H7 (cell line): ENCODE measurements at places on chromosomes 2 and 18.

DNA sequence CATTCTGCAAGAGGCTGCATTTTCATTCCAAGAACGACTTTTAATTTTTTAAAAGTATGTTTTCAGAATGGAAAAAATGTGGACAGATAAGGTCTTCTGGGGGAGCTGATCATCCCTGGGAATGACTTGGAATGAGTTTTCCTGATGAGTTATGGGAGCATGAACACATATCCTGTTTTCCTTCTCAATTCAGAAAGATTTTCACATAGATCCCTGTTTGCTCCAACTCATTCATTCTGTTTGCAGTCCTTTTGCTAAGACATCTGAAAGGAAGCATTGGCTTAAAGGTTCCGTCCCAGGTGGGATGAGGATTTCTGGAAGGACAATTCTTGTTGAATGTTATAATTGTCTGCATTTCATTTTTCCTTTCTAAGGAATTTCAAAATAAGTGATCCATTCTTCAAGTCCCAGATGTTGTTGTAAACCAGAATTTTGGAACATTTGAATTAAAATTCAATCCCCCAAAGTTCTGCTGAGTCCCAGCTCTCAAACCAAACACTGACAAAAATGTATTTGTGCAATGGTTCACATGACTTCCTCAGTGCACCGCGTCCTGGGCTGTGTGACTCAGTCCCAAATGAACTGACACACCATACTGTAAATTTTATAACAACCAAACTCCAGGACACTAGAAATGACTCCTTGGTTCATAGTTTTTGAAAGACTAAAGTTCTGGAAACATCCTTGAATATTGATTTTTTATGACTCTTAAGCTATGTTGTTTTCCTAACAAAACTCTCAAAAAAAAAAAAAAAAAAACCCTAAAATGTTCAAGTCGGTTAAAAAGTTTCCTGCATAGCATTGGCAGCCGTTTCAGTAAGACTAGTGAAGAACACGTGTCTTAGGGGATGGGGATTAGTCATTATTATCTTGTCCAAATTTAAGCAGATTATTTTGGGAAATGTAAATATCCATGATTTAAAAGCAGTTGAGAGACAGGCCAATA, 281.8 kb upstream of the TCF4 start:
- DNase-seq: no peak

DNA sequence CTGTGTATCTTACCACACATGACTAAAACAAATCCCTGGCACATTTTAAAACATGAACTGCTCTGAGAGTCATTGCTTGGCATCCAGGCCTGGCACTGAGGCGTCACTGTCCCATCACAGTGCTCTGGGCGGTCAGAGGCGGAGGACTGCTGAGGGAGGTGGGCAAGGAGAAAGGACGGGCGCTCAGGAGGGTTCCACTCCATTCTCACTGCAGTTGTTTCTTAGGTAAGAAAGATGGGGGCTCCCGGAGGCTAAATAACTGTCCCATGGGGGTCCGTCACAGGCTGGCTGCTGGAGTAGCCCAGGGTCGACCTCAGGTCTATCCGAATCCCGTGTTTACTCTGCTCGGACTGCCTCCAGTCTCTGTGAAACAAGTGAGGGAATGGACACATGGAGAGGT, 117.5 kb downstream of the FAM168B start:
- DNase-seq: no peak

GRCh38 chr18:57088883-57089282, 58.0 kb upstream of the BOD1L2 start:
- DNase-seq: no peak

GRCh38 chr2:7719876-7720275, 802.7 kb downstream of the RNF144A start:
- no peak for DNase-seq

DNA sequence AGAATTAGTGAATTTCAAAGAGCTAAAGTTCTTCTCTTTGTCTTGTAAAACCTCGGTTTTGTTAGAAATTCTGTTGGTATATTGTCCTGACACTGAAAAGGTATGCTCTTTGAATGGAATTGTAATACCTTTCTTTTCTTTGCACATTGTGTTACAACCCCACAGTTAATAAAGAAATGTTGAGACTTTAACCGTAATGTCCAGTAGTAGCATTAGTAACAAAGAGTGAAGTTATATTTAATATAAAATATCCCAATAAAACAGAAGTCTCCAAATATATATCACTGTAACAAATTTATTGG, 69.8 kb downstream of the EHBP1 start:
- no peak for DNase-seq

DNA sequence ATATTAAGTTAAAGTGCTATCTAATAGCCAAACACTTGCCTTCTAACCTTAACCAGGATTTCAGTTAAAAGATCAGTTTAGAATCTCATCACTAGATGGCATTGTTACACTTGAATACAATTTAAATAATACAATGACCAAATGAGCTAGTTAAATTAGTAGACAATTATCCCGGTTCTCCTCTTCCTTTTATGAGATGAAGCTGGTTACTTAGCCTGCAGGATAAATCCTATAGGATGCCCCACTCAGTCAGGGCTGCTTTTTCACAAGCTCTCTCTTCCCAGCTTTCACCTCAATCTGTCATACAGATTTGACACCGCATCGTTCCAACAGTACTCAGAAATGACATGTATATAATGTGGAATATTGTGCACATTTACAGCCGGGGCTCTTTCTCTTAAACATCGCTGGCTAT, 678.8 kb downstream of the KCNJ3 start:
- DNase-seq: no peak

DNA sequence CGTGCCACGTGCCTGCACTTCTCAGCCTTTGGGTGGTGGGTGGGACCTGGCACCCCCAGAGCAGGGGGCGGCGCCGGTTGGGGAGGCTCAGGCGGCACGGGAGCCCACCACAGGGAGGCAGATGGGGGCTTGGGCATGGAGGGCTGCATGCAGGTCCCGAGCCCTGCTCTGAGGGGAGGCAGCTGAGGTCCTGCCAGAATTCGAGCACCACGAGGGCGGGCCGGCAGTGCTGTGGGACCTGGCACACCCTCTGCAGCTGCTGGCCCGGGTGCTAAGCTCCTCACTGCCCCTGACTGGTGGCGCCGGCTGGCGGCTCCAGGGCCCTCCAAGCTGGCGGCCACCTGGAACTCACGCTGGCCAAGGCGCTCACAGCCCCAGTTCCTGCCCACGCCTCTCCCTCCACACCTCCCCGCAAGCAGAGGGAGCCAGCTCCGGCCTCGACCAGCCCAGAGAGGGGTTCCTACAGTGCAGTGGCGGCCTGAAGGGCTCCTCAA, 1176.8 kb upstream of the GYPC start:
- DNase-seq: no peak

- DNase-seq: no peak
Observed at GRCh38 chr2:11757101-11757500, 10.7 kb downstream of the LPIN1 start.

DNA sequence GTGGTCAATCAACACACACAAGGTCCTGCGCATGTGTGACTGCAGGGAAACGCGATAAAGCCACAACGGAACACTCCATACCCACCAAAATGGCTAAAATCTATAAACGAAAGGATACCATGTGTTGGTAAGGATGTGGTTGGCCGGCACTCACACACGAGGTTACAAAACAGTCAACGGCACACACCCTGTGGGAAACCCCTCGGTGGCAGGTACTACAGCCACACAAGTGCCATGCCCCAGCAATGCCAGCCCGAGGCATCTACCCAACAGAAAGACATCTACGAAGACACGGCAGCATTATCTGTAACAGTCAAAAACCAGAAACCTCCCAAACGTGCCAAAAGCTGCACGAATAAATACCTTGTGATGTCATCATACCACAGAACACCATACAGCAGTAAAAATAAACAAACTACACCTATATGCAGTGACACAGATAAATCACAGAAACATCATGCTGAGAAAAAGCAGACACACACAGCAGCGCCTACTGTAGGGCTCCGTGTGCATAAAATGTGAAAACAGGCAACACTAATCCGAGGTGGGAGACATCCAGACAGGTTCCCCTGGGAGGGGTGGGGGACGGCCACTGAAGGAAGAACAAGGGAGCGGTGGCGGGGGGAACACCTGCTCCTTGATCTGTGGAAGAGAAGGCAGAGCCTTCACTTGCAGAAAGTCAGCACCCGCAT, 36.7 kb downstream of the HDAC4 start:
- peak; percentile 39 for DNase-seq

GRCh38 chr2:181268174-181268867, 188.9 kb upstream of the ITGA4 start:
- DNase-seq: no peak

DNA sequence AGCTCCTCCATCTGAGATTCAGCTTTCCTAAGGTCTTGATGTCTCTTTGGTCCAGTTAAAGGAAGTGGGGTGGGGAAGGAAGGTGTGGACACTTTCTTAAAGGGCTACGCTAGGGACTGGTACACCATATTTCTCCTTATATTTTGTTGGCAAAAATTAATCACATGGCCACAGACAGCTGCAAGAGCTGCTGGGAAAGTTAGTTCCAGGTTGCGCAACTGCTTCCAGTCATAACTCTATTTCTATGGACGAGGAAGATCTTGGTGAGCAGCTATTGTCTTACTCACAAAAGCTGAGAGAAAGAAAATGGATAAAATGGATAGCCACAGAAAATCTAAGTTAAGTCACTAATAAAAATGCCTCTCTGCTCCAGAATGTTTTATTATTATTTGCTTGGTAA, 60.7 kb upstream of the PPM1B start:
- DNase-seq: no peak

- no peak for DNase-seq
Observed at GRCh38 chr2:129754831-129755230, 224.6 kb upstream of the RAB6C start.

- DNase-seq: no peak
Observed at GRCh38 chr2:68863996-68864395, 7.2 kb downstream of the BMP10 start.

DNA sequence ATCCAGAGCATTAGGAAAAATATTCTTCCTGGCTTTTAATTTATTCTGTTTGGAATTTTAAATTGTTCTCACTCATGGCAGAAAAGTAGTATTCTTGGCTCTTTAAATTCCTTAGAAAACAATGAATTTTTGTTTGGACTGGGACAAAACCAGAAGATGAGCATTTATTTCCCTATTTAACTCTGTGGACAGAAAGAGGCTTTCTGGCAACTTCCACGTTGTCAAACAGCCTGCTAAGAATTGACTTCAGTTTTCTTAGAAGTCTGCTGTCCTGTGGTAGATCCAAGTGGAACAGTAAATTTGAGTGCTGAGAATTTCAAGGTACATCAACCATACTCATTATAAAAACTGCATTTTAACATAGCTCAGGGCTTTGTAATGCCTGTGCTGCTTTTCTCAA, 83.8 kb downstream of the MGAT5 start:
- no peak for DNase-seq

- DNase-seq: no peak
Observed at GRCh38 chr18:43115076-43115921, at the start of gene RIT2. Gene RIT2, minus strand, starts transcription at chr18:43115685.

DNA sequence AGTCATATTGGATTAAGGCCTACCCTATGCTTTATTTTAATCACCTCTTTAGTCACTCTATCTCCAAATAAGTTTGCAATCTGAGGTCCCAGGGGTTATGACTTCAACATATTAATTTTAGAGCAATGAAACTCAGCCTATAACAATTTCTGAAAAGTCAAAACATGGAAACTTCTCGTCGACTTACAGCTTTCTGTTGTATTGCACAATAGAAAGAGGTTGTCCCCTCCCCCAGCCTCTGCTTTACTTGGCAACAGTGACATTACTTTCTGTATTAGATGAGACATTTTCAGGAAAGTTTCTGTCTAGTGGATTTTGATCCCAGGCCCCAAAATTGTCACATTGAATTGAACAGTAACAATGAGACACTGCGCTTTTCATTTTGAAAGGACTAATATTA, 326.4 kb downstream of the THSD7B start:
- no peak for DNase-seq

DNA sequence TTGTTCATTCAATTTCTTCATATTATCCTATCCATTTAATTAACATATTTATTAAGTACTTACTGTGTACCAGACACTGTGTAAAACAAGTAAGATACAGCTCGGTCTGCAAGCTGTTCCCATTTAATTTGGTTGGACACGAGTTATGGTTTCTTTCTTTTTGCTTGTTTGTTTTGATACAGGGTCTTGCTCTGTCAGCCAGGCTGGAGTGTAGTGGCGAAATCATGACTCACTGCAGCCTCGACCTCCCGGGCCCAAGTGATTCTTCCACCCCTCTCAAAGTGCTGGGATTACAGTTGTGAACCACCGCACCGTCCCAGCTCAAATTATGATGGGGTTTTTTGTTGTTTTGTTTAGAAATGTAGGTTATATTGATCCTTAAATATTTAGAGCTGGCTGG, 9.0 kb downstream of the CYBRD1 start:
- no peak for DNase-seq

GRCh38 chr18:2526329-2526728, 45.0 kb downstream of the METTL4 start:
- DNase-seq: no peak

- DNase-seq: no peak
Observed at GRCh38 chr2:165989851-165990250, 36.3 kb upstream of the TTC21B start.

DNA sequence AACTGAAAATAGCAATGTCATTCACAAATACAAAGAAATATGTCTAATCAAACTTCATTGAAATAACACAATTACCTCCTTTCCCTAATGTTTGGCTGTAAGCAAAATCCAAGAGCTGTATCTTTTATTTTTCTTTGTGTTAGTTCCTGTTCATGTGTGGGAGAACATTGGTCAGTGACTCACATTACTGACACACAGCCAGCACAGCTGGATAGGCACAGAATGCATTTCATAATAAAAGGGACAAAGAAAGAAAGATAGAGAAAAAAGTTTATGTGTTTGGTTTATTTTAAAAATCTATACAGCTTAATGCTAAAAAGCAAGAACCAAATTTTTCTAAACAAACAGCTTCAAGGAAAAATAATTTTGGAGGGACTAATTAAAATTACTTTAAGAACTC, 185.6 kb upstream of the COL3A1 start:
- no peak for DNase-seq

GRCh38 chr2:148124271-148124670, 103.4 kb downstream of the MBD5 start:
- no peak for DNase-seq

DNA sequence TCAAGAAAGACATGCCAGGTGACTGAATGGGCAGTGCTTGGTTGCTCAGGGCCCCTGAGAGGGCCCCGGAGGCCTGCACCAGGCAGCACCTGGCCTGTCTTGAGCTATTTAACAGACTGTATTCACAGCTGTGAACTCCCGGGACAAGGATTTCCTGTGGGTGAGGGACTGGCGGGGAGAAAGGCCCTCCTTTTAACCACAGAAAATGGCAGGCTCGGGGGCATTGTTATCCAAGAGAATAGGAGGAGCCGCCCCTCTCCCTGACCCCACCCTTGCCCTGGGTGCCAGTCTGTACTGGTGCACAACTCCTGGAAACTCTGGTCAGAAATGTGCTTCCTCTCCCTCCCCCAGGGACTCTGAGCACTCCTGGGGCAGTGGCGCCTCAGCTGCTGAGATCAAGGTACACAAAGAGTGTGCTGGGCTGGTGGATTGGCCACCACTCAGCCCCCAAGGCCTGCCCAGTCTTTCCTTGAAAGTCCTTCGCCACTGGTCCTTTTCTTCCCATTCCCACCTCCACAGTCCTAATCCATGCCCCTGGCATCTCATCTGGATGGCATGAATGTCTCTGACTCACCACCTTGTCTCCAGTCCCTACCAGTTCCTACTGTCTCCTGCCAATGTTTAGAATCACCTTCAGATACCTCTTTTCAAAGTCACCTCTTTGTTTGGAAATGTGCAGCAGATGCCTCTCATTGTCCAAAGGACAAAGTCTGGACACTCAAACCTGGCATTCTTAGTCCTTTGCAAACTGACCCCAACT, 19.6 kb upstream of the EPAS1 start:
- DNase-seq: no peak

GRCh38 chr2:161273038-161273760, 35.0 kb upstream of the PSMD14 start:
- peak; percentile 14 for DNase-seq

GRCh38 chr2:31440764-31441163, 26.2 kb upstream of the XDH start:
- no peak for DNase-seq
